Stimulated activated CD8-positive, alpha-beta memory T cell treated with anti-CD3 and anti-CD28 coated beads, Interleukin-7, amount 100 ng/mL, for 48 hours (primary cell): ENCODE measurements at places on chromosomes 2 and 18.
A peak's percentile ranks its signal among the peaks of the same experiment; 100 is the strongest.

DNA sequence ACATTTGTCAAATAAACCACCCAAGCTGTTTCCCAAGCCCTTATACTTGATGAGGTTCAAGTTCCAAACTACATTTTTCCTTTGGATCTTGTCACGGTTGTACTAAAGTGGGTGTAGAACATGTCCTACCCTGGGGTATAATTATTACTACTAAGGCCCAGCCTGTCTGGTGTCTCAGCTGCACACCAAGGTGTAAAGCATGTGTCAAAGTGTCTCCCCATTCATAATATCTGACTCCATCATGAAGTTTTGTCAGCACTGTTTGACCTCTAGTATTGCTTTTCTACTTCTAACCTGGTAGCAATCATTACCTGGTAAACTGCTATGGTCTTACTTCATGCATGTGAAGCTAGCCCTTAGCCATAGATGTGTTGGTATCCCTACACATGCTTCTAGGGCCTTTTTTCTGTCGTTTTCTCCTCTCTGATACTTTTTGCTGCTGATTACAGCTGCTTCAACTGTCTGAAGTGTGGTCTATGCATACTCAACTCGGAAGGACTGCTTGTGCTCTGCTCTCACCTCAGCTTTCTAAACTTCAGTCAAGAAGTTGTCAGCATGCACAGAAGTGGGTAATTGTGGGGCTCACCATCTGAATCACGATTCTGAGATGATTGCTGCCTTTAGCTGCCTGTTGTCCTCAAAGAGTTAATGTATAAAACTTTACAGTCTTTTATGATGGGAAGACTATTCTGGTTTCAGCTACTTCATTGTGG, 445.7 kb upstream of the TRIB2 start:
- peak; percentile 13 for DNase-seq

GRCh38 chr2:144215701-144216675, 303.9 kb downstream of the ZEB2 start:
- no peak for DNase-seq

DNA sequence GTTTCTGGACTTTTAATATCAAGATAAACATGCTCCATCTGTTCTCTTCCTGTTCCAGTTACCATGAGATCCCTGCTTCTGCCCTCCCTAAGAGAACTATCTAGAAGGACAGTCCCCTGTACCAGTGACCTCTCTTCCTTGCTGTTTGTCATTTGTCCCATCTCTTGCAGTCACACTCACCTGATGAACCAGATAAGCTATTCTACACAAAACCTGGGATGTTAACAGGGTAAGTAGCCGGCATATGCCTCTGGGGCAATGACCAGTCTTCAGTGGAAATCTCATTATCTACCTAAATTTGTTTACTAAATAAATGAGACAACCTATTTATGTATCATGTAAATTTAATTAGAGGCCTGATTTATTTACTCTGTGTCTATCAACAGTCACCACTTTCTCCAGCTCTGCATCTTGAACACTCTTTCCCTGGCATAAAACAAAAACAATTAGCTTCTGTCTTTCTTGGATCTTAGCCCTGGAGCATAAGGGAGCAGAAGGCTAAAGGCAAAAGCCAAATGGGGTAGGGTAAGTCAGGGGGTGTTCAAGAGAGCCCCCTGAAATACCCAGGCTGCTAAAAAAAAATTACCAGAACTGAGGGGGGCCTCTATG, 337.7 kb downstream of the ALK start:
- DNase-seq = no peak

DNA sequence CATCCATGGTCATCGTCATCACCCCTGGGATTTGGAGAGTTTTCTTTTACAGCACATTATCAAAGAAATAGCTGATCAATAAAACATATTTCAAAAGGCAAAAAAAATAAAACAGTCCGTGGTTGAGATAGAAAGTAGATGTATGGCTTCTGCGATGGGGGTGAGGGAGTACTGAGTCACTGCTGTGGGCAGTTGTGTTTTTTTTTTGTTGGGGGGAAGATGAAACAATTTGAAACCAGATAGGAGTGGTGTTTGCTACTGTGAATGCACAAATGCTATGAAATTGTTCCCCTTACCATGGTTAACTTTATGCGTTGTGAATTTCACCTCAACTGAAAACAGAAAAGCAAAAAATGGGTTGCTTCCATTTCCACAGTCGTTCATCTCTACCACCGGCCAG, 11.9 kb upstream of the SALL3 start:
- no peak for DNase-seq

- no peak for DNase-seq
Measured at GRCh38 chr18:44514766-44515165, 165.9 kb upstream of the SETBP1 start.
